ENCODE measurements at places on chromosomes 5 and 9.

DNA sequence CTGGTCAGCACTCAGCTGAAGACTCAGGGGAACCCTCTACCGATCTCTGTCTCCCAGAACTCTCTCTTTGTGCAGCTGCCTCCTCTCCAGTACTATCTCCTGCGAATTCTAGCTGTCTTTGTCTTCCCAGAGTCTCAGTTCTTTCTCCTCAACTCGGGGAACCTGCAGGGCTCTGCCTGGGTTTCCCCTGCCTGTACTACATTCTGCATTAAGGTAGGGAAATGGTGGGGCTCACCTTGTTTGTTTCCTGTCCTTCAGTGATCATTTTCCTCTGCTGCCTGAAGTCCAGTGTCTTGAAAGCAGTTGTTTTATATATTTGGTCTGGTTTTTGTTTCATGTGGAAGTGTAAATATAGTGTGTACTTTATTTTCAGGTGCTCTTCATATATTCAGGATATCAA lies 43.1 kb upstream of the IGFBPL1 start:
- DNase-seq = no peak

GRCh38 chr9:136143215-136144001 lies 24.7 kb upstream of the TMEM250 start:
- DNase-seq = no peak

DNA sequence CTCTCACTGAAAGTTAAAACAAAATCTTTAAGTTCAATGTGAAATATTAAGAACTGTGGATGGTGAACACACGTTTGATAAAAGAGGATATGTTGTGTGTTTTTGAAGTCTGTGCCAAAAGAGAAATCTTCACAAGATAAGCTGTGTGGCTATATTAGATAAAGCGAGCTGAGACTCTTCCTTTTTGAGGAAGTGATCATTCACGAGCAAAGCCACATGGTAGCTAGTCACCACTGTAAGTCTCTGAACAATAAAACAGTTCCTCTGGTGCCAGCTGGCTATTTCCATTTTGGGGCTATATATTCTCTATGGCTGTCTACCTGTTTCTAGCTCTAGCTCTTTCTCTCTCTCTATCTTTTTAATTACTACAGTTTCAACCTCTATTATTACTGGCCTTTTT lies 1849.2 kb upstream of the C9orf72 start:
- no peak for DNase-seq

GRCh38 chr5:143350751-143351602 lies 52.5 kb downstream of the NR3C1 start:
- DNase-seq = no peak

DNA sequence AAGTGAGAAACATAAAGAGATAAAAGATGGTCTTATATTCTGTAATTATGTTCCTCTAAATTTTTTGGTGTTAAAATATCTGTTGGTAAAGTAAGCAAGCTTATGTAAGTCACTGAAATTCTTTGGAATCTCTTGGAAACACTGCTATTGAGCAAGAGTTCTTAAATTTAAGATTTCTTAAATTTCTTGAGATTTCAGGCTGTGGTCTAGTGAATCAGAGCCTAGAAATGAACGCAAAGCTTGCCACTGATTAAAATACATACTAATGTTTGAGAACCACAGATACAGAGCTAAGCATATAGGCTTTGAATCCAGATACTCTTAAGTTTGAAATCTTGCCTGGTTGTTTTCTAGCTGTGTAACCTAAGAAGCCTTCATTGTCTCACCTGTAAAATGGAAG lies 133.4 kb downstream of the TRPM3 start:
- DNase-seq = no peak

DNA sequence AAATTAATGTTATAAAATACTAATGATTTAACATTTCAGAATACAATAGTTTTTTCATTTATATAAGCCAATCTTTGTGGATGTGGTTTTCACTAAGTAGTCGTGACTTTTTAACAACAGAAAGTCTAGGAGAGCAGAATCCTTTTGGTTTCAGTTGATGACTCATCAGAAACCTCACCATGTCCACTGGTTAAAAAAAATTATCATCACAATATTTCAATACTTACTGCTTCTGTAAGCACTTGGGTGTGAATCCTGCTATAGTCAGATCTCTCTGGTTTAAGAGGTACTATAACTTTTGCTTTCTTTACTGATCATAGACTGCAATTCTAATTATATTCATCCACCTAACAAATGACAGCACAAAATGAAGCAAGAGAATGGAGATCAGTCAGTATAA lies 77.2 kb downstream of the MRPS30 start:
- no peak for DNase-seq

- no peak for DNase-seq
Measured at GRCh38 chr9:74284581-74285450, 212.3 kb upstream of the RORB start.

- no peak for DNase-seq
Measured at GRCh38 chr9:86354818-86355309, 654 bp upstream of the TUT7 start.

- no peak for DNase-seq
Measured at GRCh38 chr5:32508806-32509805, 64.6 kb upstream of the ZFR start.

DNA sequence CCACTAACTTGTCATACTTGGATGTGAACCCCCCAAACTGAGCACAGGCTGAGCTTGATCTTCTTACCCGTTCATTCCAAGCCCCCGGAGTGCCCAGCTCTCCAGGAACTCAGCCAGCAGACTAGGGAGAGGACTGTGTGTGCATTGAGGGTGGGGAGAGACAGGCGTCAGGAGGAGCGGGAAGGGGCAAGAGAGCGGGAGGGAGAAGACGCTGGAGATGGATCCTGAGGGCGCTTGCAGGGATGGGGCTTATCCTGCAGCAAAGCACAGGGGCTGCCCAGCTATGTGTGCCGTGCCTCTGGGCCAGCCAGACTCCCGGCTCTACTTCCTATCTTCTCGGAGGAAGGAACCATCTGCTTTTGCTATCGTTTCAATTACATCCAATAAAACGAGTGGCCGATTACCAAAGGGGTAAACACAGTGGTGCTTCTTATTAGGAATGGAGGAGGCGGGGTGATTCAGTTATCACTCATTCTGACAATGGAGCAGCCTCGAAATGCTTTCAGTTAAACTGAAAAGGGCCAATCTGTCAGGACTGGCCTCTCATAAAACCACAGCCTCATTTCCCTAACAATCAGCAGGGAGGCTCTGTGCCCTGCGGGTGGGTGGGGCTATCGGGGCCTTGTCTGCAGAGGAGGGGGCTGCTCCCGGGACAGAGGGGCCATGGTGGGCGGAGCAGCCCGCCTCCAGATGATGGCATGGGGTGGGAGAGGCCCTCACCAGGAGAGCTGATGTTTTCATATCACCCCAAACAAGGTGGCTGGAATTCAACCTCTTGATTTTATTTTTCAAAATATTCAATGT lies 168.2 kb downstream of the DAB2IP start:
- DNase-seq = no peak

- DNase-seq = no peak
Measured at GRCh38 chr5:167255926-167256325, 1035.5 kb upstream of the WWC1 start.

DNA sequence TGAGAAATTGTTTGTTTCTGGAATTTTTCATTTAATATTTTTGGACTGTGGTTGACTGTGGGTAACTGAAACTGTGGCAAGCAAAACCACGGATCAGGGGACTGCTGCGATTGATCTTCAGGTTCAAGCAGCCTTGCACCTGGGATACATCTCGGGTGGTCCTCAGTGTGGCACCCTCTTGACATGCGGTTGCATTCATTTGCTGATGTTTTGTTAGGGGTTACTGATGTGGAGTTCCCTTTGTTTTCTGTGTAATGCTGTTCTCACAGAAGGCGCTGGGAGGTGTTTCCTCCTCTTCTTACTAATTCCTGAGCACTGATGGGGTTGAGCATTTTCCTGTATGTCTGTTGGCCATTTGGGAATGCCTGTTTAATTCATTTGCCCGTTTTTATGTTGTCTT lies 60.4 kb downstream of the EHMT1 start:
- no peak for DNase-seq

GRCh38 chr5:59385700-59386099 lies 507.8 kb downstream of the PDE4D start:
- DNase-seq = no peak

GRCh38 chr5:38749861-38750260 lies 96.0 kb upstream of the OSMR start:
- no peak for DNase-seq

DNA sequence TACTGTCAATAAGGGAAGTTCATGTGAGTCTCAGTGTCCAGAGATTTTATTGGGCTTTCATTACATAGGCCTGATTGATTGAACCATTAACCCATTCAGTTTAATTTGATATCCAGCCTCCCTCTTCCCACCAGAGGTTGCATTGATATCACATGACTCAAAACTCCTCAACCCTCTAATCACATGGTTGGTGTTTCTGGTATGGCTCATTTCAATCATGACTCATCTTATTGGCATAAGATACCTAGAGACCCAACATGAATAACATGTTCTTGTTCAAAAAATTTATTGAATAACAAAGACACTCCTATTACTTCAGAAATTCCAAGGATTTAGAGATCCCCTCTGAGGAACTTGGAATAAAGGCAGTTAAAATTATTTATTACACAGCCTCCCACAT lies 982.2 kb downstream of the TLE1 start:
- no peak for DNase-seq

DNA sequence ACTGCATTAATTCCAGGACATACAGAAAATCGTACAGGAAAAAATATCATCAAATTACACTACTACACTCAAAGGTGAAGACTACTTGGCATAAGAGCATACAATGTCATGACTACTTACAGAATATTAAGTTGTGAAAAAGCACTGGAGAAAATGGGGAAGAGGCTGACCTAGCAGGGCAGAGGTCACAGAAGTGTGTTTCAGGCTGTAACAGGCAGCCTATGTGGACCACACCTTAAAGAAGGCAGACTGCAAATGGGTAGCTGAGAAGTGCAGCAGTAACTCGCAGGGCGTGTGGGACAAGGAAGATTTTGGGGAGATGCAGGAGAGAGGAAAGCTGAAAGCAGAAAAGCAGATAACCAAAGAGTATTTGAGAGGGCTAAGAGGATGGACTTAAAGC lies 167.0 kb upstream of the PIK3R1 start:
- no peak for DNase-seq

- no peak for DNase-seq
Measured at GRCh38 chr5:106189121-106189809, 1481.5 kb downstream of the EFNA5 start.

GRCh38 chr9:14068690-14069089 lies 245.3 kb downstream of the NFIB start:
- DNase-seq = no peak

All from activated T-cell treated with anti-CD3 and anti-CD28 coated beads, Interleukin-2, amount 50 U/mL, for 48 hours (primary cell).